Mesothelial cell of epicardium (in vitro differentiated cells): ENCODE measurements at places on chromosomes 1 and 21.
A peak's percentile ranks its signal among the peaks of the same experiment; 100 is the strongest.

DNA sequence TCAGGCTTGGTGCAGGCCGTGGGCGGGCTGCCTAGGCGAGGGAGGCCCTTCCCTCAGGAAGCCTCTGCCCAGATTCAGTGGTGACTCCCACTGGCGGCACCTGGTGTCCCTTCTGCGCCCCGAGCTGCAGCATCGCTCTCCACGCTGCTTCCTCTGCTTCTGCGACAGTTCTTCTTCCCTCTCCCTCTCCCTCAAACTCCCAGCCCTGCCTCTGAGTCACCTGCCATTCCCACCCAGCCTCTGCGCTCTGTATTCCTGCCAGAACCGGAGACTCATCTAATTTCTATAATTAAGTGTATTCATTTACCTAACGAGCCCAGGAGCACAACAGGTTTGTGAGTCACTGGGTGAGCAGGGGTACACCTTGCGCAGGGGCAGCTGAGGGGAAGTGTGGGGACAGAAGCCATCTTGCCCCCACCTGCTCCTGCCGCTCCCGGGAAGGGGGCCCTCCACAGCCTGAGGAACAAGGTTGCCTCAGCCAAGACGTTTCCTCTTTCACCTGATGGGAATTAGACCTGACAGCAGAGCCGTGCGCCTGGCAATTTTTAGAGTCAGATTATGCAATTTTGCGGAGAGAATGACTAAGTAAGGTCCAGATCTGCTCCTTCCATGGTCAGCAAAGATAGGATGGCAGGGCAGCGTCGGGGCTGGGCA lies 19.4 kb downstream of the KCNC4 start:
- no peaks in the 10 kb centered on the region for H3K36me3 ChIP-seq
- no peak for DNase-seq
- H3K4me1 ChIP-seq = peaks cover 4% of the 10 kb centered on the region
- H3K27me3 ChIP-seq = no peaks in the 10 kb centered on the region

- DNase-seq = no peak
- H3K36me3 ChIP-seq = peaks cover 2% of the 10 kb centered on the region
- no peak overlapping the region for H3K4me3 ChIP-seq
- no peak overlapping the region for H3K27ac ChIP-seq
- no peaks in the 10 kb centered on the region for H3K27me3 ChIP-seq
These were observed 38.4 kb upstream of the ZNF281 start for GRCh38 chr1:200448034-200448762.

- no peak overlapping the region for H3K27ac ChIP-seq
- peaks cover 18% of the 10 kb centered on the region for H3K27me3 ChIP-seq
- no peak overlapping the region for H3K4me3 ChIP-seq
- H3K4me1 ChIP-seq = peaks cover 24% of the 10 kb centered on the region
- DNase-seq = no peak
- no peaks in the 10 kb centered on the region for H3K36me3 ChIP-seq
These were observed 38.5 kb upstream of the TMEM52 start for GRCh38 chr1:1957533-1957961.

GRCh38 chr1:189431447-189431846 lies 1046.2 kb downstream of the BRINP3 start:
- peaks cover 4% of the 10 kb centered on the region for H3K27me3 ChIP-seq
- no peaks in the 10 kb centered on the region for H3K36me3 ChIP-seq
- H3K4me1 ChIP-seq = no peaks in the 10 kb centered on the region
- H3K4me3 ChIP-seq = no peak overlapping the region

DNA sequence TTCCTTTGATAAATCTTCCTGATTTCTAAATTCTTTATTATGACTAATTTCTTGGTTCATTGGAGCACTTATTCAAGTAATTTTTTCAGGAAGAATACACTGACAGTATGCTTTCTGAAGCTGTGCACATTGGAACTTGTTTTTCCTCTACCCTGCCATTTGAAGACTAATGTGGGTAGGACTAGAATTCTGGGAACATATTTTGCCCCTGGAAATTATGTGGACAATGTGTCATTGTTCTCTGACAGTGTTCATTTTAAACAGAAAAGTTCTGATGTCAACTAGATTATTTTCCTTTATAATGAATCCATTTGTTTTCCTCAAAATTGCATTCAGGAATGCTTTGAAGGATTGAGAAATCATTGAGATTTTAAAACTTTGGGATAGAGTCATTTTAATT lies 34.8 kb upstream of the ST6GALNAC5 start:
- no peaks in the 10 kb centered on the region for H3K36me3 ChIP-seq
- DNase-seq = no peak
- no peak overlapping the region for H3K4me3 ChIP-seq
- H3K4me1 ChIP-seq = peaks cover 10% of the 10 kb centered on the region

- H3K4me1 ChIP-seq = peaks cover 13% of the 10 kb centered on the region
- H3K27ac ChIP-seq = no peak overlapping the region
- no peak overlapping the region for H3K4me3 ChIP-seq
- no peaks in the 10 kb centered on the region for H3K36me3 ChIP-seq
- H3K27me3 ChIP-seq = no peaks in the 10 kb centered on the region
These were observed 55.0 kb upstream of the MACF1 start for GRCh38 chr1:39149509-39149908.

GRCh38 chr1:228039006-228039903 lies 32.5 kb downstream of the WNT3A start:
- peaks cover 53% of the 10 kb centered on the region for H3K27me3 ChIP-seq
- no peak for DNase-seq
- H3K36me3 ChIP-seq = no peaks in the 10 kb centered on the region
- peaks cover 2% of the 10 kb centered on the region for H3K4me1 ChIP-seq
- H3K27ac ChIP-seq = no peak overlapping the region
- no peak overlapping the region for H3K4me3 ChIP-seq

DNA sequence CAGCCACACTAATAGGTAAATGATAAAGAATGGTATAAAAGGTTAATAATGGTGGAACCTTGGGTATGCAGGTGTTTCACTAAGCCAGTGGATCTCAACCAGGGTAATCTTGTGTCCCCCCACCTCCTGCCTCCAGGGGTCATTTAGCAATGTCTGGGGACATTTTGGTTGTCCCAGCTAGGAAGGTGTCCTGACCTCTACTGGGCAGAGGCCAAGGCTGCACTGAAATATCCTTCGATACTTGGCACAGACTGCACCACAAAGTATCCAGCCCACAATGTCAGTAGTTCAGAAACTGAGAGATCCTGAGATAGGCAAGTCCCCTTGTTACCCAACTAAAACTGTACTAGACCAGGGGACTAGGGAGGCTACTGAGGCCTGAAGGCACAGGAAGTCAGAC lies 113.6 kb upstream of the TIAM1 start:
- H3K27ac ChIP-seq = no peak overlapping the region
- DNase-seq = no peak
- H3K36me3 ChIP-seq = peaks cover 23% of the 10 kb centered on the region

DNA sequence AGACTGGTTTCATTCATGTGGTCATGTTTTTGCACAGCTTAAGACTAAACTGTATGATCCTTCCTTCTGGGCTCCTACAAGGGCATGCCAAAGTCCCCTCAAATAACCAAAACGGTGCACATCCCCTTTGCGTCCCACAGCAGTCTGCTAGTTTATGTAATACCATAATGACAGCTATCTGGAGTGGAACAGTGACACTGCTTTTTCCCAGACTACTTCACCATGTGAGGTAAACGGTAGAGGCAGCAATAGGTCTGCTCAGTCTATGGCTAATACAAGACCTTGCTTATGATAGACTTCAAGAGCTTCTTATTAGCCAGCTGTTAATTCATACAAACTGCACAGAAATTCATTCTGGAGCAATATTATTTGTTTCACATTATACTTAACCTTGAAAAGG lies 395.5 kb downstream of the SMYD3 start:
- H3K4me1 ChIP-seq = peaks cover 14% of the 10 kb centered on the region
- H3K4me3 ChIP-seq = no peak overlapping the region
- no peak for DNase-seq
- no peak overlapping the region for H3K27ac ChIP-seq
- H3K36me3 ChIP-seq = no peaks in the 10 kb centered on the region
- no peaks in the 10 kb centered on the region for H3K27me3 ChIP-seq

GRCh38 chr1:29700491-29700890 lies 464.2 kb downstream of the PTPRU start:
- no peak overlapping the region for H3K4me3 ChIP-seq
- no peaks in the 10 kb centered on the region for H3K36me3 ChIP-seq
- peaks cover 73% of the 10 kb centered on the region for H3K27me3 ChIP-seq
- no peak overlapping the region for H3K27ac ChIP-seq

DNA sequence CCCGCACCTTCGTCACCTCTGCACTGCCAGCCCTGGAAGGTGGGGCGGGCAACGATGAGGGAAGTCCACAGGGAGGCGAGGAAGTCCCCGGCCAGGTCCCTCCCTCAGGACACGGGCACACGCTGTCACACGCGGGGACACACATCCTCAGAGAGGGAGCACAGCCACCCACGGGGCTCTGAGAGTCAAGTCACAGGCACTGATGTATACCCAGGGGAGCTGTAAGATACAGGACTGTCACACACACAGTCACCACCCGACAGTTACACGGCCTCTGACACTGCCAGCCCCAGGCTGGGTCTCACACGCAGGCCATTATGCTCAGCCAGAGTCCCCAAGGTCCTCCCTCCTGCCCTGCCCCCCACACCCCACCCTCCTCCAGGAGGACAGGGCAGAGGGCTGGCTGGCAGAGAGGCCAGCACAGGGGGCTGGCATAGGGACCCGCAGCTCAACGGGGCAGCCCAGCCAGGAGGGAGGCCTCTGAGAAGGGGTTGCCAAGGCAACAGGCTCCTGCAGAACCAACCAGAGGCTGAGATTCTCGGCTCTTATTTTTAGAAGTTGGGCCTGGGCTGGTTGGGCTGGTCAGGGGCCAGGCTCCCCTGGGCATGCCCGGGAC lies 17.7 kb upstream of the ADGRB2 start:
- H3K27me3 ChIP-seq = peaks cover 8% of the 10 kb centered on the region
- H3K36me3 ChIP-seq = no peaks in the 10 kb centered on the region
- peaks cover 26% of the 10 kb centered on the region for H3K4me1 ChIP-seq
- DNase-seq = no peak

DNA sequence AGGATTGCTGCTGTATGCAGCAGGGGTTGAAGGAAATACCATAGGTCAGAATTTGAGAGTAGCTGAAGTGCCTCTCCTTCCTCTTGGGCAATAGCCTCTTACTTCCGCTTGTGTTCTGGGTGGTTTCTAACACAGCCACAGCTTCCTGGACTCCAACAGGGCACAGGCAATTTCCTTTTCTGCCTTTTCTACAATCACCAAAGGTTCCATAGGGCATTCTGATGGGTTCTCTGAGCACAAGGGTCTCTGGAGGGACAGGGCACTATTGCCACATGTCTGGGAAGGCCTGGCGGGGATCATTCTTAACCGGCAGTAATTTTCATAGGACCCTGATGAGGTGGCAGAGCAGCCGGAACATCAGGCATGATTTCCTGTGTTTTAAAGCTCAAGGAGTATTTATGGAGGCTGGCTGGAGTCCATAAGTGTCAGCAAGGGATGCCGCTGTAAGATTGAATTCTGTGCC lies 5.5 kb upstream of the AGTRAP start:
- no peaks in the 10 kb centered on the region for H3K36me3 ChIP-seq
- peak overlapping the region; percentile 71 for H3K27ac ChIP-seq
- H3K4me3 ChIP-seq = no peak overlapping the region
- H3K4me1 ChIP-seq = peaks cover 24% of the 10 kb centered on the region
- no peaks in the 10 kb centered on the region for H3K27me3 ChIP-seq

DNA sequence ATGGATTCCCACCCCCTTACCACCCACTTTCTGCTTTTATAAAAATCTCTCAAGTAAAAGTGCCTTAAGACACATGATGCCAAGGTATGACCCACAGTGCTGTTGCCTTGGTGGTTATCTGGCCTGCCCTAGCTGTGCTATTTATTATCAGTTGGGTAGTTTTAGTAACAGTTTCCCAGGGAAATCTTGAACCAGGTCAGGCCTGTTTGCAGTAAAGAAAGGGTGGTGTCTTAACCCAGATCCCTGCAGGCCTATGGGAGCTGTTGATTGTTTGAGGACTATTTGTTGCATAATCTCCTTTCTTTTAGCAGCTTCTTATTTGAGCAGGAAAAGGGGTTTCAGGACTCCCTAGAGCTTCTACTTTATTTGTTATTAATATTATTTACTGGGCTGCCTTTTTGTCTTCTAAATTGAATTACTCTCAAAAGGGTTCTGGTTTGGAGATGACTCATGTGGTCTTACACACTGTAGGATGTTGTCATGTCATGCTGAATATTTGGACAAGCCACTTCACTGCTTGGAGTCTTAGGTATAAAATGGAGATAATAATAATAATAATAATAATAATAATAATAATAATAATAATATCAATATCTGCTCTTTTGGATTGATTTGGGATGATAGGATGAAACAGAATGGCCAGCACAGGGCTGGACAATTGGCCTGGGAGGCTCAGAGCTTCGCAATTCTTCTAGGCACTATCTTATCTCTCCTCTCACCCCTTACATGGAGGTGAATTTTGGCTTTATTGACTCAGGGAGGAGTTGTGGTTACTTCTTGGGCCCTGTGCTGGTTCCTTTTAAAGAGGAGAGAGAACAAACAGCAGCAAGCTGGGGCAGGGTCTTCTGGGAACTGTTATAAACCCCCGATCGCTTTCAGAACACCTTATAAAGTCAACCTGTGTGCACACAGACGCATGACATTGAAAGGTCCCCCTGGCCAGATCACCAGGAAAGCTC lies 252.1 kb downstream of the PRDM2 start:
- no peak for DNase-seq
- no peak overlapping the region for H3K27ac ChIP-seq
- no peak overlapping the region for H3K4me3 ChIP-seq
- H3K36me3 ChIP-seq = no peaks in the 10 kb centered on the region

DNA sequence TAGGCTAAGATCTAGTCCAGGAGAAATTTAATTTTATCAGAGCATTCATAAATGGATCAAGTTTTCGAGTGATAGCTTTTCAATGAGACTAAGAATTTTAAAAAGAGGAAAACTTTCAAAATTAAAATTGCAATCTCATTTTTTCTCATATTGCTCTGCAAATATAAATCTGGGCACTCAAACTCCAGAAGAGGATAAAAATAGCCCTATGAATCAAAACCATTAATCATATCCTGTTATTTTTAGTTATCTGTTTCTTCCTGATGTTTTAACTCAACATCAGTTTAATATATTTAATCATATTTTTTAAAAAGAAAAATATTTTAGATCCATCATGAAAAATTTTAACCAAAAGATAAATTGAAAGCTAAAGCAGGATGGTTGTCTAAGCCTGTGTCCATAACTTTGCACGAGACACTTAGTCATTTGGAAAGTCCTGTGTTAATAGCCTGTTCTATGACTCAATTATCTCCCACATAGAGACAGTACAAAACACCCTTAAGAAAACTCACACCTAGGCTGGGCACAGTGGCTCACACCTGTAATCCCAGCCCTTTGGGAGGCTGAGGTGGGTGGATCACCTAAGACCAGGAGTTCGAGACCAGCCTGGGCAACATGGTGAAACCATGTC lies 17.1 kb upstream of the PRRC2C start:
- H3K4me3 ChIP-seq = no peak overlapping the region
- no peak for DNase-seq
- H3K36me3 ChIP-seq = no peaks in the 10 kb centered on the region

- H3K27ac ChIP-seq = no peak overlapping the region
- peaks cover 8% of the 10 kb centered on the region for H3K4me1 ChIP-seq
- peaks cover 8% of the 10 kb centered on the region for H3K27me3 ChIP-seq
- DNase-seq = no peak
These were observed 601 bp downstream of the FAM131C start for GRCh38 chr1:16072616-16073484.

GRCh38 chr1:113943028-113943811 lies 14.1 kb downstream of the HIPK1 start:
- DNase-seq = no peak
- H3K4me1 ChIP-seq = peaks cover 26% of the 10 kb centered on the region
- no peaks in the 10 kb centered on the region for H3K27me3 ChIP-seq
- no peak overlapping the region for H3K27ac ChIP-seq
- no peak overlapping the region for H3K4me3 ChIP-seq

- no peak overlapping the region for H3K4me3 ChIP-seq
- no peaks in the 10 kb centered on the region for H3K36me3 ChIP-seq
- H3K27me3 ChIP-seq = no peaks in the 10 kb centered on the region
- peaks cover 23% of the 10 kb centered on the region for H3K4me1 ChIP-seq
- no peak for DNase-seq
These were observed 242.7 kb upstream of the JUN start for GRCh38 chr1:59026472-59026948.
